ENCODE measurements at places on chromosomes 16 and 17. TPM values are rescaled to one million over a fixed set of nuclear protein-coding genes. Genes with fewer than 3 reads are reported as not detected.

HEATR9 gene
- 0.70 TPM for total RNA-seq

SKAP1 gene
- 81.3 TPM for total RNA-seq

RPL38 gene
- 1,574 TPM for total RNA-seq

ABCA6 gene
- total RNA-seq, result not detected

SMIM5 gene
- 0.25 TPM for total RNA-seq

CLEC3A gene
- not detected for total RNA-seq

GLTPD2 gene
- total RNA-seq, result not detected

CD300E gene
- total RNA-seq, result not detected

ARHGAP44 gene
- 0.22 TPM for total RNA-seq

IL17C gene
- not detected for total RNA-seq

HAGHL gene
- total RNA-seq, result 32.6 TPM

HOXB1 gene
- total RNA-seq, result not detected

ALDOC gene
- total RNA-seq, result 142 TPM

CES5A gene
- total RNA-seq, result not detected

C17orf78 gene
- total RNA-seq, result not detected

MLLT6 gene
- 145 TPM for total RNA-seq

PIPOX gene
- 3.0 TPM for total RNA-seq

ZFHX3 gene
- 0.16 TPM for total RNA-seq

NHLRC4 gene
- 0.72 TPM for total RNA-seq

C17orf100 gene
- total RNA-seq, result 1.6 TPM

MYH13 gene
- total RNA-seq, result not detected

TNK1 gene
- 6.8 TPM for total RNA-seq

ZG16B gene
- 0.97 TPM for total RNA-seq

SALL1 gene
- not detected for total RNA-seq

CKLF gene
- 99.7 TPM for total RNA-seq

KCTD19 gene
- total RNA-seq, result 3.9 TPM

PPY gene
- total RNA-seq, result not detected

UMOD gene
- total RNA-seq, result not detected

WSCD1 gene
- total RNA-seq, result 0.05 TPM

SEBOX gene
- not detected for total RNA-seq

SEPTIN12 gene
- total RNA-seq, result not detected

DNAAF8 gene
- 0.18 TPM for total RNA-seq

FOXC2 gene
- total RNA-seq, result not detected

EME1 gene
- total RNA-seq, result 48.6 TPM

MYH11 gene
- total RNA-seq, result not detected
